Thoracic aorta endothelial cell (primary cell): ENCODE measurements at places on chromosomes 11 and 22. TPM values are rescaled to one million over a fixed set of nuclear protein-coding genes. Genes with fewer than 3 reads are reported as not detected.

CHADL gene
- 0.43 and 0.53 TPM in 2 replicates for total RNA-seq

VPREB1 gene
- not detected in 2 replicates for total RNA-seq

IGSF22 gene
- not detected in 2 replicates for total RNA-seq

MS4A1 gene
- not detected in 2 replicates for total RNA-seq

IL10RA gene
- 0.07 TPM in 1 of 2 replicates, not detected in the other for total RNA-seq

POU2AF2 gene
- not detected in 2 replicates for total RNA-seq

ALG8 gene
- 44.3 and 51.9 TPM in 2 replicates for total RNA-seq

SLC5A4 gene
- total RNA-seq: 0.93 and 1.1 TPM in 2 replicates

PES1 gene
- total RNA-seq: 81.3 and 90.4 TPM in 2 replicates

ZDHHC24 gene
- total RNA-seq: 8.9 and 12.6 TPM in 2 replicates

EML3 gene
- total RNA-seq: 28.2 and 35.3 TPM in 2 replicates

C11orf16 gene
- total RNA-seq: not detected in 2 replicates

BRD1 gene
- 27.1 and 34.6 TPM in 2 replicates for total RNA-seq

SLC5A1 gene
- not detected in 2 replicates for total RNA-seq

TRIM44 gene
- total RNA-seq: 45.5 and 61.2 TPM in 2 replicates

TMEM86A gene
- total RNA-seq: 0.79 and 1.2 TPM in 2 replicates

OR51B2 gene
- total RNA-seq: not detected in 2 replicates

EIF3M gene
- total RNA-seq: 729 and 853 TPM in 2 replicates

CCDC88B gene
- 1.1 and 1.9 TPM in 2 replicates for total RNA-seq

MGAT3 gene
- total RNA-seq: not detected in 2 replicates

ASCL2 gene
- not detected in 2 replicates for total RNA-seq

APLNR gene
- 0.13 TPM in 1 of 2 replicates, not detected in the other for total RNA-seq

TNNT3 gene
- total RNA-seq: not detected in 2 replicates

OR51B6 gene
- not detected in 2 replicates for total RNA-seq

NXPE2 gene
- total RNA-seq: 0.13 TPM in 1 of 2 replicates, not detected in the other

TMEM45B gene
- 0.40 and 1.7 TPM in 2 replicates for total RNA-seq

PDE2A gene
- 5.1 and 12.1 TPM in 2 replicates for total RNA-seq

OR51B5 gene
- total RNA-seq: not detected in 2 replicates
